ENCODE measurements at places on chromosomes 3 and 15.
A peak's percentile ranks its signal among the peaks of the same experiment; 100 is the strongest.

DNA sequence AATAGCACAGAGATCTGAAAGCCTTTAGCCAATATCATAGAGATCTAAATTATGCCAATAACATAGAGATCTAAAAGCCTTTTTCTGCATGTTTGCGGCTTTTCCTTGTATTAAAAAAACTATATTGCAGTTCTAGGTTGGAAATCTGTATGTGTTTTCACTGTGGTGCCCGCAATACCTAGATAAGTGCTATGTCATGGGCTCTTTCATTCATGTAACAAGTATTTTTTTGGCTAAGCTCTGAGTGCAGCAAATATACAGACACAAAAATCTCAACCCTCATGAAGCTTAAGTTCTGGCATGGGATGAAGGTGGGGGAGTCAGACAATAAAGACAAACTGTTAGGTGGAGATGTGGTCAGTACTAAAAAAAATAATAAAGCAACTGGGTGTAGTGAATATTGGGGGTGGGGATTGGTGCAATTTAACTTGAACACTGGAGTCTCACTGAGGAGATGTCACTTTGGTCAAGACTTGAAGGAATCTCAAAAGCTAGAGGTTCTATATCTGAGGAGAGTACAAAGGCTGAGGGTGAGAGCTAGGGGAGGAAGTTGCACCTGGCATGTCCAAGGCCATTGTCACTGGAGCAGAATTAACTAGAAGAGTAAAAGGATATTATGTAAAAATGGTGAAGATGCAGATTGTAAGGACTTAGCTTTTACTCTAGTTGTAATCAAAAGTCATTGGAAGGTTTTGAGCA lies 973 bp downstream of the BUB1B start:
- no peak for DNase-seq

GRCh38 chr15:26974120-26974780 lies 3.3 kb downstream of the GABRG3 start:
- no peak for DNase-seq

DNA sequence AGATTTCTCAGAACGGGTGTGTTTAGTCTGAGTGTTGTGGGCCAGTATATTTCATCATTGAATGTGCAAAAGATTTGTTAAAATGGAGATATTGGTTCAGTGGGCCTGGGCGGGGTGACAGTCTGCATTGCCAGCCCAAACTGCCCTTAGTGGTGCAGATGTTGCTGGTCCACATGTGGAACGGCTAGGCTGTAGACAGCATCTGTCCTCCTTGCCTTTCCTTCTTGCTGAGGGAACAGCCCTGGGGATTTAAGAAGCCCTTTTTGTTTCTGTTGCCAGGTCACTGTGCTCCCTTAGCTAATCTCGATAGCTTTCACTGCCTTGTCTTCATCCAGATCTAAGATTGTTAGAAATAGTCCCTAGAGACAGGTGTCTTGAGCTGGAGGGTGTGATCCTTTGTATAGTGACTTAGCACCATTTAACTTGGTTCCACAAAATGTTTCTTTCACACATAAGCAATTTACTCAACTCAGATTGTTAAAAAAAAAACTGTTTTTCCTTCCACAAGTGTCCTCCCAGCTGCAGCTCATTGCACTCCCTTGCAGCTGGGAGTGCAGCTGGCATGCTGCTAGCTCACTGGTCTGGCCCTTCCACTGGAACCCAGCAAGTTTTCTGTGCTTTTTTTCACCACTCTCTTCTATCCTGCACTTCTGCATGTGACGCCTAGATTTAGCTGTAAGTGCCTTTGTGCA lies 37.5 kb downstream of the GAP43 start:
- no peak for DNase-seq

DNA sequence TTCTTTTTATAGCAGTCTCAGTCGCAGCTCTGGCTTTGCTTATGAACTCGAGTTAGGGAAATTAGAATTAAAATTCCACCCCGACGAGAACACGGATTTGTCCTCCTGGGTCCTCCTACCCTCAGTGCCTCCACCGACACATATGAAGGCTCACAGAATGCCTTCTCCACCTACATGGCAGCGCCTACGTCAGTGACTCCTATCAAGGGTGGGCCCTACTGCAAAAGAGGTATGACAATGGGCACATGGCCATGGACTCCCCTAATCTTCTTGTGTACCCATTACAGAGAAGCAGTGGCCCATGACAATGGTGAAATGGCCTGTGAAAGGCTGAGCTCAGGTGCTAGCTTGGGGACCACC lies 173.0 kb upstream of the TLE3 start:
- DNase-seq, result no peak

GRCh38 chr3:22098021-22098420 lies 347.0 kb upstream of the ZNF385D start:
- no peak for DNase-seq

- DNase-seq, result no peak
Observed at GRCh38 chr3:133158686-133159085, 120.5 kb downstream of the TMEM108 start.

GRCh38 chr3:62892951-62893350 lies 17.7 kb upstream of the CADPS start:
- DNase-seq, result no peak

GRCh38 chr3:48636149-48636655 lies 941 bp upstream of the SLC26A6 start:
- DNase-seq, result no peak

DNA sequence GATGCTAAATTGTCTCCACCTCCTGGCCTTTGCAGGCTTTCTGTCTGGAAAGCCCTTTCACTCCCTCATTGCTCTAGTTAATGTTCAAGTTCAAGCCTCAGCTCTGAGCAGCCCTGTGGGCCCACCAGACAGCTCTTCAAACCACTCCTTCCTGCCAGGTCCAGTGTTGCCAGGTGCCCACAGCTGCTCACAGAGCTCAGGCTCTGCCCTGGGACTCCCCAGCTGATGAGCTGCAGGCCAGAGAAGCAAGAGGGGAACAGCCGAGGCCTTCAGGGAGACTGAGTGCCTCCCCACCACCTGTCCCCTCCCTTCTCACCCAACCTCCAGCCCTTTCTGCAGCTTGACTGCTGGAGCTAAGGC lies 1.3 kb upstream of the ZBTB47 start:
- DNase-seq, result no peak

GRCh38 chr3:197545571-197545970 lies 10.2 kb downstream of the BDH1 start:
- DNase-seq, result no peak

DNA sequence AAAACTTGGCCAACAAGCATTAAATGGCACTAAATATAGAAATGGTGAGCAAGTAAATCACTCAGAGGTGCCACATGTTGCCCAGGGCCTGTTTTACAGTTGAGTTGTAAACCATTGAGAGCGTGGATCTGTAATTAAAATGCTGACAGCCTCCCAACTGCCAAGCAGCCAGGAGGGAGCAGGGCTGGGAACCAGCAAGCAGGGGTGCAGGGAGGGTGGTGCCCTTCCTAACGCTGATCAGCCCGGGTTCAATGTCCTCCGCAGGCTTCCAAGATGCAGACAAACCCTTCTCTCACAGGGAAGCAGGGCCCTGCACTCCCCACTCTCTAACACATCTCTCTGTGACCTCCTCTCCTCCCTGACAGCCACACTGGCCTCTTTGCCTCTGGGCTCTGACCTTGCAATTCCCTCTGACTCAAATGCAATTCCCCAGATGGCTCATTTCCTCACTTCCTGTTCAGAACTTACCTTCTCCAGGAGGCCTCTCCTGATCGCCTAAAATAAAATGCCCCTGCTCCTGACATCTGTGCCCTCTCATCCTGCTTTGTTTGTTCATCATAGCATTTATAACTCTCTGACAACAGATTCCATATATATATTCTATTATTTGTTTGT lies 40.0 kb downstream of the WNT7A start:
- no peak for DNase-seq

DNA sequence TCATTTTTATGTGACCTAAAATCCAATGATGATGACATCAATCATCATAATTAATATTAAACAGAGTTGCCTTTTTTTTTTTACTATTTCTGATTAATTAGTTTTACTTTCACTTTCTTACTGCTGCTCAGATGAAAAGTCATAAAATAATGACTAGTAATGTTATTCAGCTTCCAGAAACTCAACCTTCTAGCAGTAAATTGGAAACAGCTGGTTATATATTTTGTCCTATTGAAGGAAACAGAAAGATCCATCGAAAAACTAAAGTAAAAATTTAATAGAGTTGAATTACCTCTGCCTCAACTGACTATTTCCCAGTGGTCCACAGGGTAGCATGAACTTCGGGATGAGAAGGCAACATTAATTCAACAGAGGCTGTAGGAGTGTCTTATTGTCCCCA lies 107.1 kb upstream of the PTX3 start:
- peak; percentile 21 for DNase-seq

DNA sequence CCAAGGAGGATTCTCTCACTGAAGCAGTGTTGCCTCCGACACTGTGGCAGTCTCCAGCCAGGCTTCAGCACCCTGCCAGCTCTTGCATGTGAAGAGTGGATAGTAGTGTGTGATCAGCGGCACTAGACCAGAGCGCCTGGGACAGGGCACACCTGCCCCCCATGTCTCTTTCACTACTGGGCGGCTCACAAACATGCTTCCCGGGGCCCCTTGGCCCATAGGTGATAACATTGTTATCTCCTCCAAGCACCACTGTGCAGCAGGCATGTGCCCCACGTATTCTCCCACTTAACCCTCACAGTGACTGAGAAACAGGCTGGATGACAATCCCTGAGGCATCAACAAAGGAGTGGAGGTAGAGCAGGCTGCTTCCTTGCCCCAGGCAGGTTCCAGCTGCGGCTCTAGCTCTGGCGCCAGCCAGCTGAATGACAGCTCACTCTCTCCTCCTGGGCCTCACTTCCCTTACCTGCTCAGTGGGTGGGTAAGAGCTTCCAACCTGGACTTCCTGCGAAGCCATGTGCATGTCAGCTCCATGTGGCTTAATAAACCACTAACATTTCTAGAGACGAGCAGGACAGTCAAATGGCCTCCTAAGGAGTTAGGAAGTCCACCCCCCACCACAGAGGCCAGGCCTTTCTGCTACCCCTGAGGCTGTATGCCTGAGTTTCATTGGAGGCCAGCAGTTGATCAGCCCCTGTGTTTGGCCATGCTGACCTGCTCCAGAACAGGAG lies 37.8 kb downstream of the KLF13 start:
- DNase-seq, result no peak

DNA sequence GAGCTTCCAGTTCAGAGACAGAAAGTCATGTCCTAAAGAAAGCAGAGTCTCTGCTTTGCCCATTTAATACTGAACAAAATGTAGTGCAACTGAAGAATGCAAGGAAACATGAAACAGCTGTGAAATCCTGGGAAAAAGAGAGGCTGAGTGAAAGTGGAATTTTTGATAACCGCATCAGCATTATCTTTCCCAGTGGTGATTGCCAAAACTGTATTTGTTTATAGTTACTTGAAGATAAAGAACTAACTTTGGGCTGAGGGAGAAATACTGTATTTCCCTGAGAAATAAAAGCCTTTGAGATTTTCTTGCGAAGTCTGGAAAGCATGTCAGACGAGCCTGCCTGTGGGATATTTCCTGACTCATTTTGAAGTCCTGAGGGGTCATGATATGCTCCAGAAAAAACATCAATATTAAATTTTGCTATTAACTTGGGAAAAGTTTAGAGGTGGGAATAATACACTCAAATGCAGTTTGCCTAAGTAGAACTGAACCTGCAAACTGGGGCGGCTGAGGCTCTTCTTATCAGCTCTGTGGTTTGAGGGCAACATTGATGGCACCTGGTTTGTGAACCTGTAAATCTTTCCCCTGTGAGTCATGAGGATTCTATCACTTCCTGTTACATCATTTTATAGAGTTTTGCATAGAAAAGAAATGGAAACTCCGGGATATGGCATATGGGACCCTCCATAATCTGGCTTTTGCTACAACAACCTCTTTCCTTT lies 855.3 kb downstream of the MCTP2 start:
- DNase-seq, result no peak

- no peak for DNase-seq
Observed at GRCh38 chr3:140711390-140712035, 33.6 kb downstream of the TRIM42 start.

- DNase-seq, result no peak
Observed at GRCh38 chr3:3085782-3086181, 24.4 kb downstream of the IL5RA start.

DNA sequence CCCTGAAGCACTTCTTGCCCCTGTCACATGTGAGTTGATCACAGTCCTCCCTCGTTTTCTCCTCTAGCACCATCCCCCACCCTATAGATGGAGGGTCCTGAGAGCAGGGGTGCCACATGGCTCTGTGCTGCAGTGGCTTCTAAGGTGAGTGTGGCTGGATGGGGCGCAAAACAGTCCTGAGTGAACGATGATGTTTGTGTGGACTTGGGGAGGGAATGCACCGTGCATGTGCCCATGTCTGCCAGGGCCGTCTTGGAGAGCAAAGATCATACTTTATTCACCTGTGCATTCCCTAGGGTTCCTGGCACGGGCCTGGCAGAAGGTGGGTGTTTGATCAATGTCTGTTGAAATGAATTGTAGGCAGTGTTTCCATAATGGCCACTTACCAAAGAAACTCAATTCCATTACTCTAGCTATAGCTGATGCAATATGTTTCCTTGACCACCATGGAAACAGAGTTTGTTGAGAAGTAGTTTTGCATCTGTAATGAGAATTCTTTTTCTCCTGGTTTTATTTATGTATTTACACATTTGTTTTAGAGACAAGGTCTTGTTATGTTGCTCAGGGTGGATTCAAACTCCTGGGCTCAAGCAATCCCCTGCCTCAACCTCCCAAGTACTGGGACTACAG lies 58.0 kb downstream of the ABTB1 start:
- DNase-seq, result no peak

- DNase-seq, result no peak
Observed at GRCh38 chr3:120550546-120550945, 45.6 kb upstream of the NDUFB4 start.

GRCh38 chr3:96101006-96101560 lies 713.3 kb upstream of the EPHA6 start:
- no peak for DNase-seq

GRCh38 chr15:58478035-58478434 lies 46.2 kb downstream of the LIPC start:
- no peak for DNase-seq

GRCh38 chr15:40823572-40824343 lies 4.8 kb downstream of the PPP1R14D start:
- DNase-seq, result no peak

DNA sequence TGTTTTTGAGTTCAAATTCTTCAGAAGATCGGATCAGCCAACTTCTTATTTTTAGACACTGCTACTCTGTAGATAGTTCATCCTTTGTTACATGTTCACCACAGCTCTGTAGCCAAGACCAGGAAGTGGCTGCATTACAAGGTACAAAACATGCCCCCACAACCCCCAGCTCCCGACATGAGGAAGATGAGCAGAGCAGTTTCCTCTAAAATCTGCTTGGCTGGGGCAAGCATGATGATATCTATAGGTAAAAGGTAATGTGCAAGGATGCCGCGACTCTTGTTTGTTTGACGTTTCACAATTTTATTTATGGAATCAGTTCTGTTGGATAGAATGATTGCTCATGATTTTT lies 126.5 kb upstream of the GRM7 start:
- DNase-seq, result no peak

- DNase-seq, result no peak
Observed at GRCh38 chr3:29313981-29314726, 33.3 kb downstream of the RBMS3 start.

Measured in GM04504 (cell line).